ENCODE measurements at places on chromosomes 13 and 19.

- DNase-seq: no peak
These were observed 239.2 kb upstream of the MIR17HG start for GRCh38 chr13:91108315-91108714.

- DNase-seq: no peak
These were observed 68.2 kb downstream of the LMO7 start for GRCh38 chr13:75704194-75704926.

DNA sequence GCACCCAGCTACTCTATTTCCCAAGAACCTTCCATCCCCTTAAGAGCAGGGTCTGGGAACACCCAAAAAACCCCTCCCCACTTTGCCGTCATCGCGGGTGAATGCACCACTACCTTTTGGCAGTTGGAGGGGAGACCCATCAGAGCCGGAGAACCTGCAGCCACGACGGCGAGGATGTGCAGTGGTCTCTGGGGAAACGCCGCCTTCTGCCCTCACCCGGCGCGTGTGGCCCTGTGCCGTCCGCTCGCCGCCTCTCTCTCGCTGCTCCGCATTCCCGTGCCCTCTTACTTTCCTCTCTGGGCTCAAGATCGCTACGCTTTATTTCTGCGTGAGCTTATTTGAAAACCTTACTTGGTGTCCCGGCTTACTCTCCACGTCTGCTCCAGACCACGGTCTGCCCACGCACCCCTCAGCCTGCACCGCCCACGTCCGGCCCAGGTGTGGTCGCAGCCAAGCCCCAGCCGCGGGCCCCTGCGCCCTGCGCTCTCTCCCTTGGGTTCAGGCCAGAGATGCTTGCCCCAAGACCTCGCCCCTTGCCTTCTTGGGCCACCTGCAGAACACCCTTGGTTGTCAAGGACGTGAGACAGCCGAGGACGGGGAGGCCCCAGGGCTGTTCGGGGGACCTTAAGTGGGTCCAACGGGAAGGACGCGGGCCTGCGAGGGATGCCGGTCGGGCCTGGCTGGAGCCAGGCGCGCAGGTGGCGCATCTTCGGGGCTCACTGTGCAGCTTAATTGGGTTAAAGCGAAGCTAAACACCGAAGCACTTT is 2.0 kb upstream of the MAB21L1 start:
- no peak for DNase-seq

GRCh38 chr19:49758292-49758691 is 4.8 kb downstream of the TSKS start:
- DNase-seq: no peak
